ENCODE measurements at places on chromosomes 5 and 9. TPM values are rescaled to one million over a fixed set of nuclear protein-coding genes. Genes with fewer than 3 reads are reported as not detected.

- no peak for DNase-seq
These were observed 2.9 kb upstream of the ARHGEF28 start for GRCh38 chr5:73623060-73623459.

GRCh38 chr9:100499866-100500265 is 26.9 kb downstream of the TMEFF1 start:
- DNase-seq: no peak

GRCh38 chr9:135484460-135485277 is 5.1 kb downstream of the PPP1R26 start:
- no peak for DNase-seq

DNA sequence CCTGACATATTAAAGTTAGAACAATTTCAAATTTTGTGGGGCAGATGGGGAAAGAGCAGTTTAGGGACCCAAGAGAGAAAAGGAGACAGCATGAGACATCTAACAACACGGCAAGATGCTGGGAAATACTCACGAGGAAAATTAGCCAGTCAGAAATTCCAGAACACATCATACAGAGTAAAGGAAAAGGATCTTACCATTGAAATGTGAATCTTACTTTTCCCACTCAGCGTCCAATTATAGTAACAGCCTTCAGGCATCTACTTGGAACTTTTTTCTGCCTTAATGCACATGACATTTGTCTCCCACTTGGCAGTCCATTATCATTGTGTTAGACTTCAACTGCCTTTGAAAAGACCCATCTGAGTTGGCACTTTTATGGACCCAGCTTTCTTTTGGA is 189.7 kb upstream of the SLC27A6 start:
- DNase-seq: no peak

The PIP5KL1 gene
- 5.3 TPM for polyA plus RNA-seq

The CERCAM gene
- polyA plus RNA-seq: 103 TPM

- DNase-seq: no peak
These were observed 18.3 kb upstream of the ECPAS start for GRCh38 chr9:111502506-111502905.

- DNase-seq: no peak
These were observed 1191.9 kb upstream of the NUDT12 start for GRCh38 chr5:104754311-104754995.

DNA sequence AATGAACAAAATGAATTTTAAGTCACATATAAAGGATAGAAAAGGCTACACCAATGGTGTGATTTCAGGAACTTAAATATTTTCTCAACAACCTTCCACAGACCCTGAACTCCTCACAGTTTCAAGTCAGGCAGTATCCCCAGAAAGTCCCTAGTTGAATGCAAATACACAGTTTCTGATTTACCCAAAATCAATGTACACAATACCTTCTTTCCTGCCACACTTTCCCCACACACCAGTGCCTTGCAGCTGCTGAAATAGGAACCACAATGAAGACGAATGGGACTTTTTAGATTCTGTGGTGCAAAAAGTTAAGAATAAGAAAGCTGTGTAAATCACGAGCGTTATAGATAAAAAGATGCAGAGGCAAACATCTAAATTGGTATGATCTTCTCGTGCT is 552.4 kb upstream of the MEF2C start:
- no peak for DNase-seq
